Stimulated activated CD4-positive, alpha-beta T cell treated with anti-CD3 and anti-CD28 coated beads, TNF-alpha, amount 100 ng/mL, for 4 hours (primary cell): ENCODE measurements at places on chromosomes 2 and 18.

GRCh38 chr18:9612215-9612830, 2.0 kb downstream of the PPP4R1 start:
- DNase-seq = no peak

DNA sequence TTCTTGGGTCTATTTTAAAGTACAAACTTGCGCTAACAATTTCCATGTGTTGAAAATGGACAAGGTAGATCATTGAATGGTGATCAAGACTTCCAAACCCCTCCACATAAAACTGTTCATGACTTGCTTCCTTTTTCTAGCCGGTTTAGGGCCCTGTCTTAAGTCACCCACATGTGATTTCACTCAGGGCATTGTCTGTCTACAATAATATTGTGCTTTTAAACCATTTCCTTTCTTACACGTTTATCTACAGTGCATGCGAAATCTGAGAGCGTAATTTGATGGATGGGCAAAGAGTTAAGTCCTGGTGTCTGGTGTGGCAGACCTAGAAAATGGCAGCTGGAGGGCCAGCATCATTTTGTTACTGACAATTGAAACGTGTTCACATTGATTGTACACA, 2.0 kb upstream of the ZNF516 start:
- DNase-seq = no peak

- DNase-seq = no peak
Measured at GRCh38 chr2:20999906-21000645, 43.8 kb downstream of the APOB start.

DNA sequence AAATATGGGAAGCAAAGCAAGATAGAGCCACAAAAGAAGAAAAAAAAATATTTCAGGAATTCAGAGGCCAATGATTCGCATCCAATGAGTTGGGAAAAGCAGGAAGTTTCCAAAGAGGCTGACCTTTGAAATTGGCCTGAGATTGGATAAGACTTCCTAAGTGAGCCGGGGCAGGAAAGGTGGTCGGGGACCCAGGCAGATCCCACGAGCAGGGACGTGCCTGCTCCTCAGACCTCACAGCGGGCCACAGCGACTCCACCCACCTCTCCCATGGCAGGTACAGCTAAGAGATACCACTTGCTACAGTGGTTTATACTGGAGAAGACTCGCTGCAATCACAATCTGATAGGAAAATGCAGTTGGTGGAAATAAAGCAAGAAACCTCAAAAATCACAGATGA, 102.8 kb upstream of the SALL3 start:
- no peak for DNase-seq

DNA sequence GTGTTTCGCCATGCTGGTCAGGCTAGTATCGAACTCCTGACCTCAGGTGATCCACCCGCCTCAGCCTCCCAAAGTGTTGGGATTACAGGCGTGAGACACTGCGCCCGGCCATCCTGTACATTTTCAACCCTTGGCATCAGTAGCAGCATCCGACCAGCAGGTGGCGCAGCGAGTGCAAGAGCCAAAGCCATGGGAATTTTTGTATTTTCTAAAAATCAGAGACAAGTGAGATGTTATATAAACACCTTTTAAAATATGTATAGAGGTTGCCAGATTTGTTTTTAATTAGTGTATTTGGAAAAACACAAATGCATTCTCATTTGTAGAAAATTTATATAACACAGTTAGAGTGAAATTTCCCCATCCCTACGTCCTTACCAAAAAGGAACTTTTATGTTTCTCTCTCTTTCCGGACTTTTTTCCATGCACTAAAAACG, 36.8 kb downstream of the MOGAT1 start:
- peak; percentile 64 for DNase-seq

DNA sequence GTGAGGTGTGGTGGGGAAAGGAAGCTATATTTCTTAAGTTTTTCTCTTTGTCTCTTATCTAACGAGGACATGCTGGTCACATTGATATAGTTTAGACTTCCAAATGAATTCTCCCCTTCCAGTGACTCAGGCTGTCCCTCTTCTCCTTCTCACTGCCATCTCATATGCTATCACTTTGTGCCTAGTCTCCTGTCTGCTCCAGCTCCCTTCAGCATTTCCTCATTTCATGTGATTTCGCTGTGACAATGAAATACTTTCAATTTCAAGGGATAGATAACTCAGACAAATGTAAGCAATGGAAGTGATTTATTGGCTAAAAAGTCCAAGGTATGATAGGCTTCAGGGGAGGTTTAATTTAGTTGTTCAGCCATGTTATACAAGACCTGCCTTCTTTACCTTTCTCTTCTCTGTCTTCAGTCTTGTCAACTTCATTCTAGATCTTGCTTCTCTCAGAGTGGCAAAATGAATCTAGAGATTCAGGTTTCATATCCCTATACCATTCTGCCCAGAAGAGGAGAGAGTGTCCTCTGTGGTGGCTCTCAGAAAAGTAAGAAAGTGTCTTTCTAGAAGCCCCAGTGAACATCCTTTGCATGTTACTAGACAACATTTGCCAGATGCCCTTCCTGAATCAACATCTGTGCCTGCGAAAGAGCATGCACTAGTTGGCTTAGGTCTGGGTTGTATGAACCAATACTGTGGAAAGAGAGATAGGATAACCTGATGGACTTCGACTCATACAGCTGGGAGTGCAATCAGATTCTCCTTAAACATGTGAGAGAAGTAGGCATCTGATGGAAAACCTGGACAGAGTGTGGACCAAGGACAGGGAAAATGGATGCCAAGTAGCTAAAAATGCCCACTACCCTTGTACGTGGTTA, 29.9 kb upstream of the GPR155 start:
- DNase-seq = no peak

- DNase-seq = no peak
Measured at GRCh38 chr2:225165052-225165451, 122.8 kb upstream of the DOCK10 start.

DNA sequence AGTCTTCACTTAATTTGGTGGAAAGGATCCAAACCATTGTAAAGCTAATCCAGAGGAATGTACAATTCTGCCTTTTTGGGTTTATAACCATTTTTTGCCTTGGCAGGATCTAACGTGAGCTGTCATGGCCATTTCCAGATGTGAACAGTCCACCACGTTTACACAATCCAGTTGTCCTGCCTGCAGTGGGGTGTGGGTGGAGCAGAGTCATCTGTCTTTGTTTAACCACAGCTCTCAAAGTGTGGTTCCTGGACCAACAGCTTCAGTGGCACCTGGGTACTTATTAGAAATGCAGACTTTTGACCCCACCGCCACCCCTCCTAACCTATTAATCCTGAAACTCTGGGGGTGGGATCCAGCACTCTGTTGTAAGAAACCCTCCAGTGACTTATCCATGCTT, 35.9 kb downstream of the FHOD3 start:
- no peak for DNase-seq

GRCh38 chr2:173999272-173999671, 34.1 kb upstream of the SP3 start:
- no peak for DNase-seq

DNA sequence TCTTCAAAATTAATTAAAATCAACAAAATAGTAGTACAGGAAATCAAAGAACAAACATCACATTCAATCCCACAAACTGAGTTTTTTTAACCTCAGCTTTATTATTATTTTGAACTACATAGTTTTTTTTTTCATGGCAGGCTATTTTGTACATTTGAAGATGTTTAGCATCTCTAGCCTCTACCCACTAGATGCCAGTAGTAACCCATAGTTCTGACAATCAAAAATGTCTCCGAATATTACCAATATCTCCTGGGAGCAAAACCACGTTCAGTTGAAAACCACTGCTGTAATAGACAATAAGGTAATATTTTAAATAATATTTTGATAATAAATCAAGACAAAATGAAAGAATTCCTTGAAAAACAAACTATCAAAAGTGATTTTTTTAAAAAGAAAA, 702.6 kb upstream of the LRRTM1 start:
- no peak for DNase-seq

DNA sequence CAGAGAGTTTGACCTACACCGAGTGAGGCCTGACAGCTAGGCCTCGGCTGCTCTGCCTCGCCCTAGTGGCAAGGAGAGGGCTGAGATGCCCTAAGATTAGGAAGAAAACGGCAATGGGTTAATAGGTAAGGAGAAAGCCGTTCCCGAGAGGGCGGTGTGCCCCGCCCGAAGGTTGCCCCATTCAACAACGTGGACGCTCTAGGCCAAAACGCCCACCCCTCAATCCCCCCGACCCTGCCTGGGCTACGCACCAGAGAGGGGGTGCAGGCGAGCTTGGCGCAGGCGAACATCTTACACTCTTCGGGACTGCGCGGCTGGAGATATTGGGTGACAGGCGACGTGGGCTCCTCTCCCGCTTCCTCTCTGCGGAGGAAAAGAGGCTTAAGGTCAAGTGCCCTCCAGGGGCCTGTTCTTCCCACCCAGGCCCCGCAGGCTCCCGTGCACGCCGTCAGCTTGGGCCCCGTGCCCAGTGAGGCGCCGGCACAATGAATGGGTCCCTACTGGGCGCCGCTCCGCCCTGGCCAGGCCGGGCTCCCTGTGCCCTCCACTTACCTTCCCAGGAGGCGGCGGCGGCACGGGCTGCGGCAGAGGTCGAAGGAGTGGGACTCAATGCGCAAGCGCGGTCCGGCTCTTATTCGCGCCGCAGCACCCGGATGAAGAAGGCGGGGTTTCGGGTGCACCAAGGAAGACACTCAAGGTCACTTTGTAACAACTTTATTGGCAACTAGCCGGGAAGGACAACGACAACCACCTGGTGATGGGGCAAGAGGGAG, at the start of gene ATP5MC3:
TSS of gene ATP5MC3 (minus strand) at position 607 of the 773 bp plus-strand sequence. CDS start at position 290, 317 bp downstream.
- peak; percentile 87 for DNase-seq

- DNase-seq = no peak
Measured at GRCh38 chr18:36592282-36592681, 236.5 kb downstream of the TPGS2 start.

DNA sequence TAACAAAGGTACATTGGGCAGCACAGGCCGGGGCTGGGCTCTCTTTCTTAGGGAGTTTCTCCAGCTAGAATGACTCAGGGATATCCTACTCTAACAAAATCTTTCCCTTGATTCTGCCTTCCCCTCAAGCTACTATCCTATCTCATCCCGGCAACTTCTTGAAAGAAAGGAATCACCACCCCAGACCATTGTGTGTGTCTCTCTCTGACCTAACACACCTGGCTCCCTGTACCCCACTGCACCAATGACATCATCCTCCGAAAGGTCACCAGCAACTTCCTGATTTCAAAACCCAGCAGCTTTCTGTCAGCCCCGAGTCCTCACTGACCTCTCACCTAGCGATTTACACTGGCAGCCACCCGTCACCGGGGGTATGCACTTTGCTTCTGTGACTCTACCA, 72.1 kb upstream of the MAP4K4 start:
- DNase-seq = no peak

DNA sequence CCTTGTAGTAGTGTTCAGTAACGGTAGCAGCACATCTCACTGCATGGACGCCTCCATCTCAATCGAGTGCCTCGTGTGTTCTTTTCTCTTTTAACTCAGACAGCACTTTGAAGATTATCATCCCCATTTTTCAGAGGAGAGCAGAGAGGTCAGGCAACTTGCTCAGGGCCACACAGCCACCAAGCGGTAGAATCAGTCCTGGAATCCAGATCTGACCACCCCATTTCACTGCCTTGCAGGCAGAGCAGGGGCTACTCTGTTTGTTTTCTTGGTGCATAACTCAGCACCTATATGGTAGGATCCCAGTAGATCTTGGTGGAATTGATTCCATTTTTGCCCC, 129.5 kb downstream of the SMAD7 start:
- DNase-seq = no peak

DNA sequence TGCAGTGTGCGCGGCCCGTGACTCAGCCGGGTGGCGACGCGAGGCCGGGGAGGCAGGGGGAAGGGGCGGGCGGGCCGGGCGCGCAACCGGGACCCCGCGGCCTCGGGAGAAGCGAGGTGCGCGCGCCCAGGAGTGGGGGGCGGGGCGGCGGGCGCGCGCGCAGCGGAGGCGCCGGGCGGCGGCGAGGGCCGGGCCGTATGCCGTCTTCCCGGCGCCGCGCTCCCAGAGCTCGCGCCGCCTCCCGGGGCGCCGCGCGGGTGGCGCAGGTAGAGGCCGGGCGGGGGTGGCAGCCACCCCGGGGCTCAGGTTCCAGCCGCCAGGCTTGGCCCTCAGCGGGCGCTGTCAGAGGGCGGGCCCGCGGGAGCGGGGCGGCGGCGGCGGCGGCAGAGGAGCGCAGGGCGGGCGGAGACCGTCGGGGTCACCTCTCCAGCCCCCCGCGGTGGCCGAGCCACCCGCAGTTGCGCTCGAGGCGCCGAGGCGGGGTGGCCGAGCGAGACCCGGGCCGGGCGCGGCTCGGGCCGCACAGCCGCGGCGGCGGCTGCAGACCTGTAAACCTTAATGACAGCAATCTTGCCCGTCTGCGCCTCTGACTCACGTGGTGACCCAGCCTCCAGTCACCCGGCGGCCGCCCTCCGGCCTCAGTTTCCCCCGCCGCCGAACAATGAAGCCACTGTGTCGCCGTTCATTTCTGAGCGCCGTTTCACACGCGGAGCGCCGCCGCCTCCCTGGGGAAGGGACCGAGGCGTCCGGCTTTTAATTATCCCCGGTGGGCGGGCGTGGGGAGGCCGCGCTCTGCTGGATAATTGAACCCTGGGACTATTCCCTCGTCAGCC, 25.3 kb upstream of the SMAD7 start:
- peak; percentile 45 for DNase-seq

DNA sequence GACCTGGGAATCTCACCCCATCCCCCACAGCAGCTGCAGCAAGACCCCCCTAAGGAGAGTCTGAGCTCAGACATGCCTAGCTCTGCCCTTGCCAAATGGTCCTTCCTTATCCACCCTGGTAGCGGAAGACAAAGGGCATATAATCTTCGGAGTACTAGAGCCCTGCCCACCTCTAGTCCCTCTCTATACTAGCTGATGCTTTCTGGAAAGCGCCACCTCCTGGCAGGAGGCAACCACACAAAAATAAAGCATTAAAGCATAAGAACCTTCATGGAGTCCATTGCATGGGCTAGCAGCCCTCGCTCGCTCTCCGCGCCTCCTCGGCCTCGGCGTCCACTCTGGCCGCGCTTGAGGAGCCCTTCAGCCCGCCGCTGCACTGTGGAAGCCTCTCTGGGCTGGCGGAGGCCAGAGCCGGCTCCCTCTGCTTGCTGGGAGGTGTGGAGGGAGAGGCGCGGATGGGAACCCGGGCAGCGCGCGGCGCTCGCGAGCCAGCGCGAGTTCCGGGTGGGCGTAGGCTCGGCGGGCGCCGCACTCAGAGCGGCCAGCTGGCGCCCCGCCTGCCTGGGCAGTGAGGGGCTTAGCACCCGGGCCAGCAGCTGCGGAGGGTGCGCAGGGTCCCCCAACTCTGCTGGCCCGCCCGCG, 941.2 kb downstream of the SUCLG1 start:
- no peak for DNase-seq

- no peak for DNase-seq
Measured at GRCh38 chr18:1270081-1270480, 365.4 kb downstream of the ADCYAP1 start.

DNA sequence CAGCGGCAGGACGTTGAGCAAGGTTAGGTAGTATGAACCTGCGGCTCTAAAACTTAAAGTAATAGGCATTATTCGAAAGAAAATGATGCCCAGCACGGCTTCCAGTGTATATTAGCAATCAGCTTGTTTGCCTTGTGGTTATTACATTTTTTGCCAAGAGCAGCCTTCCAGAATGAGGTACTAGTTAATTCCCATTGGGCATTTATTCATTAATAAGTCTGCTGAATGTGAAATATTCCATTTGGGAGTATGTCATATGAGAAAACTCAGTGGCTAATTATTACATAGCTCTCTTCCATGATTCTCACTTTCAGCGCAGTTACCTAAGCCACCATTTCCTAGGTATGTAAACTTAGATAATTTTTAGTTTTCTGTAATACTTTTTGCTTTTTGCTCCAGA, 12.9 kb downstream of the CRIM1 start:
- DNase-seq = no peak
